Germinal center (tissue), 1 donor: ENCODE measurements at places on chromosomes 16 and 17.

DNA sequence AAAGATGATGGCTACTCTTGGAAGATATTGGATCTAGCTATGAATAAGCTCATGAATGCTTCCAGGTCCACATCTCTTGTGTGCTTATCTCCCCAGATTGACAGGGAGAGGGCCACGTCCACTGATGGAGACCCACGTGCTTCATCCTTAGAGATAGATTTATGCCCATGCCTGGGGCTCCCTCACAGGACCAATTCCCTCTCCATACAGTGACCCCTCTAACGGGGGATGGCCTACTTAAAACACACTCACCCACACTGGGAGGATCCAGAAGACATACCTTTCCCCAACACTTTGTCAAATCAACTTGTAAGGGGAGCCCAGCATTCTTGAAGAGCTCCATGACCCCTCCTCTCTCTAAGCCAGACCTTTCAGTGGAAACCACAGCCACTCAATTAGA lies 169.7 kb upstream of the CDH5 start:
- DNase-seq = no peak

DNA sequence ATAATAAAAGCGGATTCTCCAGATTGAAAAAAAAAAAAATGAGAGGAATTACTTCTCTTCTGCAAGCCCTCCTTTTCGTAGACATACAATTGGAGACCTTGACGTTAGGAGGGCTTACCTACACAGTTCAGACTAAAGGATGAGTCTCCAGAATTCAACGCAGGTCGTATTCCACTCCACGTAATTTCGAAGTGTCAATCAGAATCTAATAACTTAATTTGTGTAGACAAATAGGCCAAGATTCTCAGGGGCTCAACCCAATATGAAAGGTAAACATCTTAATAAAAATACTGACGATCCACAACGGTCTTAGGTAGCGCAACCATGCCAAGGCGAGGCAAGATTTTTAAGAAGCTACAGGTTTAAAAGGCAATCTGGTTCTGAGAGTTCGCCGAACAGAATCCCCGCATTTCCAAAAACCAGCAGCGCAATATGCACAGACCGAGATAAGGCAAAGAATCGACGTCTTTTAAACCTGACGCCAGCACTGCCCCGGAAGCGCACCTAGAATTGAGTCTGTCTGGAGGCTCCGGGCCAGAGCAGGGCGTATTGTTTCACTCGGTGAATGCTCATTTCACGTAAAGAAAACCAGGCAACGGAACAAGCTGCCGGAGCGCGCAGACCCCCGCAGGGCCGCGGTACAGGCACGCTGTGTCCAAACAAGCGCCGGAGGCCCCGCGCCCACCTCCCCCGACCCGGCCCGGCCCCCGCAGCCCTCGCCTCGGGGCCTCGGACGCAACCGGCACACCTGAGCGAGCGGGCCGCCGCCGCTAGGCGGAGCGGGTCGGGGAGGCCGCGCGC lies 623 bp downstream of the MBTPS1 start:
- DNase-seq = no peak

- no peak for DNase-seq
Measured at GRCh38 chr16:11134722-11135463, 121.1 kb downstream of the SOCS1 start.

- DNase-seq = no peak
Measured at GRCh38 chr16:66264311-66265047, 102.0 kb upstream of the CDH5 start.

DNA sequence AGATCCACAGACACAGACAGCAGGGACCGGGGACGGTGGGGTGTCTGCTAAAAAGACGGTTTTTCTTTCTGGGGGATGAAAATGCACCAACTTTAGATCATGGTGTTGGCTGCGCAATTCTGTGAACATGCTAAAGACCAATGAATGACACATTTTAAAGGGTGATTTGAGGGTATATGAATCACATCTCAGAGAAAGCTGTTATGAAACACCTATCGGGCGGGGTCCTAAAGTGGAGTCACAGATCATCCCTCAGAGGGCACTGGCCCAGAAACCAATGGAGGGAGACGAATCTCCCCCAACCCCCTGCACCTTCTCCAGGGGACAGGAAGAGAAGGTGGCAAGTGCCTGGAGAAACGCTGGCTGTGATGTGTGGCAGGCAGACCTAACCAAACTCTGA lies 26.0 kb downstream of the KLHDC4 start:
- DNase-seq = no peak

DNA sequence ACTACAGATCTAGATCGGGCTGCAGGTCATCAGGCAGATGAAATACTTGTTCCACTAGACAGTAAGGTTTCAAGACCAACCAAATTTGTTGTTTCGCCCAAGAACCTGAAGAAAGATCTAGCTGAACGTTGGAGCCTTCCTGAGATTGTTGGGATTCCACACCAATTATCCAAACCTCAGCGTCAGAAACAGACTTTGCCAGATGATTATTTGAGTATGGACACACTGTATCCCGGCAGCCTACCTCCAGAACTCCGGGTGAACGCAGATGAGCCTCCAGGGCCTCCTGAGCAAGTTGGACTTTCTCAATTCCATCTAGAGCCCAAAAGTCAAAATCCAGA lies 14.4 kb downstream of the LRRC37B start:
- DNase-seq = no peak

DNA sequence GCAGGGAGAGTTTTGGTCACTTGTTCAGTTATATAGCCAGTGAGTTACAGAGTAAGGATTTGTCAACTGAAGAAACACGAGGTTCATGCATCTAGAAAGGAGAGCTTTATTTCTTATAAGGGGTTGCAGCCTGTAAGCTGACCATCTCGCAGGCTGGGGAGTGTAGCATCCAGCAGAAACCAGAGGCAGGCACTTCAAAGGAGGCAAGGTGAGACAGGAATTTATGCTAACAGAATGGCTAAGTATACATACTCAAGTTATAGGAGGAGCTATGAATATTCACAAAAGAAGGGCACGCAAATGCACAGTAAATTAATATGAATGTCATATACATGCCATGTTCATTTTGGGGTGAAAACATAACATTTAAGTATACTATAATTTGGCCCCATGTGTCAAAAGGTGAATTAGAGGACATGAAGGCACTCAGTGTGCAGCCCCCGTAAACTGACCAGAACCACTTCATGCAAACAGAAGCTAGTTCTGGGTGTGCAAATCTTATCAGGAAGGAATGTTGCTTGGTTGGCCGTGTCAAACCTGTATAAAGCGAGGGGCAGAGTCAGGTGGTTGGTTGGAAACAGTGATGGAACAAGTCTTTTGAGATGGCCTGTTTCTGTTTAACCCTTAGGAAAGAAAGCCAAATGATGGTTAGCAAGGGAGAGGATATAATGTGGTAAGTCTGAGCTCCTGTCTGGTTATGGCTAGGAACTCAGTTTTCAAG lies 97.0 kb downstream of the GRIN2A start:
- no peak for DNase-seq

- no peak for DNase-seq
Measured at GRCh38 chr17:62140836-62141235, 75.8 kb upstream of the MED13 start.

GRCh38 chr16:500709-501108 lies 26.8 kb upstream of the CAPN15 start:
- DNase-seq = no peak
